Activated CD4-positive, alpha-beta memory T cell treated with anti-CD3 and anti-CD28 coated beads for 36 hours (primary cell): ENCODE measurements at places on chromosomes 5 and 9.

DNA sequence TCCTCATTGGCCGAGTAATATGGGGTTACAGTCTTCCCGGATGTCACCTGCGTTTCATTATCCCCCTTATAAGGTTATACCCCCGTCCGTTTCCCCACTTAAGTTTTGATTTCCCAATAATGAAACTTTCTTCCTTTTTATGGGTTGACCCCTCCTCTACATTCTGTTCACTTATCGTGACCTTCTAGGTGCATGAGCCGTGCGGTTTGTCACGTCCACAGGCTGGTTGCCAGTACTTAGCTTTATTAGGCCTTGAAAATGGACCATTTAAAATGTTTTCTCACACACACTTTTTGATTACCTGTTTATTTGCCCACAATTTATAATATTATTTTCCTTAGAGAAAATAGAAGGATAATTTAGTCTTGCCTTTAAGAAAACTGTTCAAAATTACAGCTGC, 111.5 kb downstream of the FAM174A start:
- DNase-seq: no peak

GRCh38 chr5:31192442-31192841, 1.0 kb upstream of the CDH6 start:
- no peak for DNase-seq

DNA sequence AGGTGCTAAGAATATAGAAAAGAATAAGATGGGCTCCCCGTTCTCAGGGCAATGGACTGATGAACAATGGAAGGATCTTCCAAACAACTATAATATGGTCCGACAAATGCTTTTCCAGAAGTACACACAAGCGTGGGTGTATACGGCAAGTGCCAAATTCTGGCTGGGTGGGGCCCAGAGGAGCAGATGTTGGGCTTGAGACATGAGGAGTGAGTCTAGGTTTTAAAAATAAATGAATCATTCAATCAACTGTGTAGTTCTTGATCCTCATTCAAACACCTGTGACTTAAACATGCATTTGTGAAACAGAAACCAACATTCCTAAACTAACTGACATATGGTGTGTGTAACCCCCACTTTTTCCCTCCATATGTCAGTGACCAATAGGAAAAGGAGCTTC, 47.9 kb downstream of the MFAP3 start:
- DNase-seq: no peak

GRCh38 chr9:110217656-110218099, 9.7 kb upstream of the C9orf152 start:
- no peak for DNase-seq

GRCh38 chr5:170611449-170612090, 107.8 kb downstream of the KCNIP1 start:
- DNase-seq: no peak

GRCh38 chr9:73753171-73753570, 601.5 kb downstream of the ANXA1 start:
- no peak for DNase-seq

GRCh38 chr5:135810188-135810943, 24.1 kb upstream of the SLC25A48 start:
- no peak for DNase-seq

GRCh38 chr9:121284733-121285451, 16.9 kb downstream of the GSN start:
- no peak for DNase-seq

GRCh38 chr5:137833463-137833862, 34.2 kb upstream of the MYOT start:
- DNase-seq: no peak

DNA sequence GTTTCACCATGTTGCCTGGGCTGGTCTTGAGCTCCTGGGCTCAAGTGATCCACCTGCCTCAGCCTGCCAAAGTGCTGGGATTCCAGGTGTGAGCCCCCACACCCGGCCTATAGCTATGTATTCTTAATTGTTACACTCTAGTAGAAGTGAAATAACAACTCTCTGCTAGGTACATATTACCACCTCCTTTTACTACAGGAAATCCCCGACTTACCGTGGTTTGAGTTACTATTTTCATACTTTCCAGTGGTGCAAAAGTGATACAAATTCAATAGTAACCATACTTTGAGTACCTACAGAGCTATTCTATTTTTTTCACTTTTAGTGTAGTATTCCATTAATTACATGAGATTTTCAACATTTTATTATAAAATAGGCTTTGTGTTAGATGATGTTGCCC, 719 bp downstream of the ARL14EPL start:
- no peak for DNase-seq

GRCh38 chr5:110105692-110106091, 416.0 kb downstream of the MAN2A1 start:
- DNase-seq: no peak

DNA sequence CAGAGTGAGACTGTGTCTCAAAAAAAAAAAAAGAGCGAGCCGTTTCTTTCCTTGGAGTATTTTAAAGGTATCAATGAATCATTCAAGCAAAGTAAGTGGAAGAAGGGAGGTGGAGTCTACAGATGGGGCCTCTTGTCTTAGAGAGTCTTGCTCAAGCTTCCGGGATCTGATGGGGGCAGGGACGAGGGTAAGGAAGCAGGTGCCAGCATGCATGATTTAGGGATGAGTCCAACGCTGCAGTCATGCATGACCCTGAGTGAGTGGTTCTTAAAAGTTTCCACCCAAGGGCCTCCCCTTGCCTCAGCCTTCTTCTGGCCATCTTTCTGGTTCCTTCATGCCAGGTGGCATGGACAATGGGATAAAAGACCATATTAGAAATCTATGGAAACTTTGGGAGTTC, 79.6 kb downstream of the MYO10 start:
- DNase-seq: no peak

GRCh38 chr9:135500071-135500524, 384 bp upstream of the MRPS2 start:
- DNase-seq: no peak
